ENCODE measurements at places on chromosomes 5 and 9. TPM values are rescaled to one million over a fixed set of nuclear protein-coding genes. Genes with fewer than 3 reads are reported as not detected.

- DNase-seq, result peak; percentile 81
Observed at GRCh38 chr5:1793301-1793740, 6.3 kb downstream of the MRPL36 start.

DNA sequence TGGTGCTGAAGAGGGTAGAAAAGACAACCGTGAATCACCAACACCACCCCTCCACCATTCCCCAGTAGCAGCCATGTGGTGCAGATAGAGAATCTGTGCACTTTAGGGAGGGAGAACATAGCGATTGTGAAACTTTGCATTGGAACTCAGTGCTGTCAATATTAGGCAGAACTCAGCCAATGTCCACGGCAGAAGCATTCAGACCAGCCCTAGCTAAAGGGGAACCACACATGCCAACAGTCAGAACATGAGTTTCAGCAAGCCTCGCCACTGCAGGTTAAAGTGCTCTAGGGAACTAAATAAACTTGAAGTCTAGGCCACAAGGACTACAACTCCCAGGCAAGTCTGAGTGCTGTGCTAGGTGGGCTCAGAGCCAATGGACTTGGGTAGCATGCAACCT is 38.5 kb upstream of the DEPDC1B start:
- DNase-seq, result no peak

- no peak for DNase-seq
Observed at GRCh38 chr5:10261065-10261464, 11.0 kb downstream of the CCT5 start.

DNA sequence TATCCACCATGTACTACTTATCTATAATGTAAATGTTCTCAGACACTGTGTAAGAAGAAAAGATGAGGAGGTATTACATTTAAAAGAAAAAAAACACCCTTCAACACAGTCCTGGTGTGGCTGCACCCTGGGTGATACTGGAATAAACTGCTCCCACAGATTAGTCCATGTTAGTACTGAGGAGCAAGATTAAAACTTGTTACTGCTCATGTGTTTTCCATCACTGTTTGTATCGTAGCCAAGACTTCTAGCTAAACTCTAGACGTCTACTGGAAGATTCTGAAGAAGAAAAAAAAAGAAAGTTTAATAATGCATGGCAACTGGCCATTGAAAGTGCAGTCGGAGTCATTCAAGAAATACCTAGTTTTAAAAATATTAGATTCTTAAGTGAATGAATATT is at the start of gene ASPN:
Gene ASPN (minus strand): TSS at position 178 of the 400 bp plus-strand sequence.
- DNase-seq, result peak; percentile 28

DNA sequence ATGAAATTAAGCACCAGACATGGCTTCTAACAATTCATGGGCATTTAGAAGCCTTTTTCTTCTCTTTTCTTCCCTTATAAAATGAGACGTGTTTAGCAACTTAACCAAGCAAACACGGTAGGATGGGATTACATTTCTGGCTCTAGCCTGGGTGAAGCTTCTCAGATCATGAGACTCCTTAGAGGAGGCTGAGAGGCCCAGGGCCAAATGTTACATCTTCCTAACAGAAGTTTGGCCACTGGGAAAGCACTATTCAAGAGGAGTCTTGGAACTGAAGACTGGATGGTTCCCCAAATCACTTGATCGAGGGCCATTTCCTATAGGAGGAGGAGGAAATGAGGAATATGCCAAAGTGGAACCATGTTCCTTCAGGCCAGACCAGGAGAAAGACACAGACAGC is 1.9 kb downstream of the GABRP start:
- DNase-seq, result no peak

DNA sequence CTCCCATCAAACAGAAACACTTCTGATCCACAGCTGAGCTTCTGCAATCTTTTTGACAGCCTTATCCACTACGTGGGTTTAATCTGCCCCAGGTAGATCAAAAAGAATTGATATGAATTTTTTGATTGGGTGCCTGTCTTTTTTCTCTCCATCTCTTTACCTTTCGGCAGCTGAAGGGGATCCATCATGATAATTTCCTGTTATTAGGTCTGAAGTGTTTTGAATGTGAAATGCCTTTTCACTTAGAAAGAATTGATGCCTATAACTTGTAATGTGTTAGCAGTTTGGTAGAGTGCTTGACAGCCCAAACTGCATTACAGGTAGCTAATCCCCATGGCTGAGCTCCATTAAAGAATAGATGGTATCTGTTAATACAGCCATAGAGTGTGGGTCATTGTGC is 745.4 kb downstream of the TLR4 start:
- no peak for DNase-seq

The CAVIN4 gene
- total RNA-seq, result 0.48 TPM

The WASHC1 gene
- 3.0 TPM for total RNA-seq

The AGTPBP1 gene
- 14.0 TPM for total RNA-seq

Data from RPMI7951 (cell line).